ENCODE measurements at places on chromosomes 1 and 21.

GRCh38 chr1:60916199-60916598, 166.2 kb upstream of the NFIA start:
- DNase-seq, result no peak

GRCh38 chr1:226649780-226650179, 89.3 kb downstream of the ITPKB start:
- no peak for DNase-seq

- no peak for DNase-seq
These were observed 199.1 kb upstream of the LMO4 start for GRCh38 chr1:87129606-87130005.

DNA sequence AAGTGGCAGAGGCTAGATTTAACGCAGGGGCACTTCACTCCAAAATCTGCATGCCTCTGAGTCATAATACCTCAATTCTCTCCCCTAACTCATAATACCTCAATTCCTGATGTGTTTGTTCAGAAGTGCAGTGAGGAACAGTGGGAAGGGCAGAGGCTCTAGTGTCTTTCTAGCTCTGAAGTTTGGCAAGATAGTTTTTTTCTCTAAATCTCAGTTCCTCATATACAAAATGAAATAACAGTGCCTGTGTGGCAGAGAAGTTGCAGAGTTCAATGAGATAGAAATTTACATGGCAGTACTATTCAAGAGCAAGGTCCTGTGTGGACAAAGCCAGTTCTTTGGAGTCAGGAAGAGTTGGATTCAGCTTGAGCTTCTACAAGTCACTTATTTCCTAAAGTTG, 9.8 kb downstream of the JUN start:
- no peak for DNase-seq

DNA sequence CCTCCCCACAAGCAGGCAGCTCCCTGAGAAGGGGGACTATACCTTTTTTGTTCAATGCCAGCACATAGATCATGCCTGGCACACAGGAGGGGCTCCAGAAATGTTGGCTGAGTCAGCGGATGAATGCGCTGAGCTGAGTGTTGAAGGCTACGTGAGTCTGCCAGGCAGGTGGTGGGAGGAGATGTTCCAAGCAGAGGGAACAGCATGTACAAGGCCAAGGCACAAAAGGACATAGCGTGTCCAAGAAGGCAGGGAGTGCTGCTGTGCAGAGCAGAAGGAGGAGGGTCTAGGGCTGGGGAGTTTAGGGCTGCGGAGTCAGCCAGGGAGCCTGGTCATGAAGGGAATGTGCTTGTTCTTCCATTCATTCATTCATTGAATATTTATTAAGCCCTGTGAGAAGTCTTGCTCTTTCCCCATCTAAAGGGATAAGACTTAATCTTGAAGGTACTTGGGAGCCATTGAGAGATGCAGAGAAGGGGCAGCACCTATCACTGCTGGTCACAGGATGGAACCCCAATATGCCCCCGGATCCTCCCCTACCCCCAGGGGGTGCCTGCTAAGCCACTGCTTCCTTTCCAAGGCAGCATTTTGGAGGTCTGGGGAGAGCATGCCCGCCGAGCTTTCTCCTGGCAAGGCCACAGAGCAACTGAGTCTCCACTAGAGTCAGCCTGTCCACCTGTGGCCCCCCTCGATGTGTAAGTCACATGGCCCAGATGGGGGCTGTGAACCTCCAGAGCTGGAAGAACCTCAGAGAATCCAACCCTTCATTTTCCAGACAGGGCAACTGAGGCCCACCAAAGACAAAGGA, 31.2 kb upstream of the LAPTM5 start:
- DNase-seq, result no peak

GRCh38 chr1:240691909-240692705, 80.2 kb upstream of the GREM2 start:
- DNase-seq, result peak; percentile 70

DNA sequence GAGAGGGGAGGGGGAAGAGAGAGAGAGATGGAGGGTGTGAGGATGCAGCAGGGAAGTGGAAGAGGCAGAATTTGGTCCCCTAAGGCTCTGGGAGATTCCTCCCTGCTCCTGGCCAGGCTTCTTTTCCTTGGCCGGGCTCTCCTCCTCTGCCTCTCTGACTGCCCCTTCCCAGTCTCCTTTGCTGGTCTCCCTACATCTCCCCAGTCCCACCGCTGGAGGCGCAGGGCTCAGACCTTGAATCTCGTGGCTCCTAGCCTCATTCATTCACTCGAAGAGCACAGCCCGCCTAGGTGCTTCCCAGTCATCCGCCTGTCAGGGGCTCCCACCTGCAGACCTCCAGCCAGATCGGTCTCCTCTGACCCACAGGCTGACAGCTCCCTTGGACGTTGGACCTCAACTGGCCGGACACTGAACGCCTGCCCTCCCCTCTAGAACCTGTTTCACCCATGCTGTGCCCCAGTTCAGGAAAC, 76.5 kb downstream of the VWA5B1 start:
- peak; percentile 52 for DNase-seq

DNA sequence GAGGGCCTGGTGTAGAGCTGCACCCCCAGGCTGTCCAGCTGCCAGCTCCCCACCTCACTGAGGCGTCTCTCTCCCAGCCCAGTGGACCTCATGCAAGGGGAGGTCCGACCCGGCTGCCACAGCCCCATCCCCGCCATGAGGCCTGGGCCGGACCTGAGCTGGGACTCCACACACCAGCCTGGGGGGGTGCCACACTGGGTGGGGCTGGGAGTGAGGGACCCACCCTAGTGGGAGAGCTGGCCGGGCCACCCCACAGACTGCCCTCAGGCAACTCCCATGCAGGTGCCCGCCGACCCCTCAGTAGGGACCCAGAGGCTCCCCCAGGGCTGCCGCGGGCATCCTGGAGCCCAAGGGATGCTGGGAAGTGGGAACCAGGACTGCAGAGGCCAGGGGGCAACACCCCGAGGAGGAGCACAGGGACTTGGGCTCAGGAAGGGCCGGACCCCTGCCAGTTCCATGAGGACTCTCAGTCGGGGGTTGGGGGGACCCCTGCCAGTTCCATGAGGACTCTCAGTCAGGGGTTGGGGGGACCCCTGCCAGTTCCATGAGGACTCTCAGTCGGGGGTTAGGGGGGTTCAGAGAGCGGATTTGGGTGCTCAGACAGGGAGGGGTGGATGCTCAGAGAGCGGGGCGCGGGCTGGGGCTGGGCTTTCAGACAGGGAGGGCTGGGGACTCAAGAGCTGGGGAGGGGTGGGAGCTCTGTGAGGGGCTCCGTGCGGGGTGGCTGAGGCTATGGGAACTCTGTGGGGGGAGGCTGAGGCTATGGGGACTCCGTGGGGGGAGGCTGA, 1.2 kb upstream of the RNF223 start:
- no peak for DNase-seq

DNA sequence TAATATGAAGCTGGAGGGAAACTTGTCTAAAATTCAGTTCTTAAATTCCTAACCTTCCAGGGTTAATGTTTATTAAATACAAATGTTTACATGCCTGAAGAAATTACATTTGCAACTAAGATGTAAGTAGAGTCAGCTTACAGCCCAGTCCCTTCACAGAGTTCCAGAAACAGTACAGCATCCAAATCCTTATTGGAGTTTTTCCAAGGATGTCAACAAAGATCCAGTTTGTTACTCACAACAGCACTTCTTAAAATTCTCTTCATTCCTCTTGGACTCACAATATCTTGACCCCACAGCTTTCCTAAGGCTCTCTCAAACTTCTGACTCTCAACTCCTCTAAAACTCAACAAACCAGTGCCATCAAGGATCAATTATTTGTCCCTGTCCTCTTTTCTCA, 50.1 kb upstream of the RWDD3 start:
- DNase-seq, result no peak
